ENCODE measurements at places on chromosomes 11 and 22. TPM values are rescaled to one million over a fixed set of nuclear protein-coding genes. Genes with fewer than 3 reads are reported as not detected.

GRCh38 chr11:10694486-10695239 lies 1.1 kb upstream of the IRAG1 start:
- H3K36me3 ChIP-seq, result peaks cover 2% of the 10 kb centered on the region
- no peaks in the 10 kb centered on the region for H3K4me1 ChIP-seq
- no peak overlapping the region for H3K27ac ChIP-seq
- DNase-seq, result no peak
- no peak overlapping the region for H3K4me3 ChIP-seq

- no peaks in the 10 kb centered on the region for H3K27me3 ChIP-seq
- no peak for DNase-seq
- no peaks in the 10 kb centered on the region for H3K4me1 ChIP-seq
- no peak overlapping the region for H3K27ac ChIP-seq
- H3K4me3 ChIP-seq, result no peak overlapping the region
- no peaks in the 10 kb centered on the region for H3K36me3 ChIP-seq
Observed at GRCh38 chr22:35601743-35602615, 15.2 kb downstream of the MB start.

- H3K4me1 ChIP-seq, result no peaks in the 10 kb centered on the region
- H3K4me3 ChIP-seq, result no peak overlapping the region
- H3K27ac ChIP-seq, result no peak overlapping the region
- no peak for DNase-seq
Observed at GRCh38 chr11:19690885-19691284, 21.8 kb upstream of the NAV2 start.

- no peaks in the 10 kb centered on the region for H3K4me1 ChIP-seq
- no peak overlapping the region for H3K4me3 ChIP-seq
- DNase-seq, result no peak
- H3K36me3 ChIP-seq, result no peaks in the 10 kb centered on the region
Observed at GRCh38 chr11:111469200-111469599, 43.0 kb downstream of the BTG4 start.

GRCh38 chr11:12686246-12687060 lies 12.2 kb downstream of the TEAD1 start:
- H3K27me3 ChIP-seq, result no peaks in the 10 kb centered on the region
- DNase-seq, result no peak
- H3K36me3 ChIP-seq, result no peaks in the 10 kb centered on the region
- no peak overlapping the region for H3K4me3 ChIP-seq
- H3K4me1 ChIP-seq, result peaks cover 81% of the 10 kb centered on the region

DNA sequence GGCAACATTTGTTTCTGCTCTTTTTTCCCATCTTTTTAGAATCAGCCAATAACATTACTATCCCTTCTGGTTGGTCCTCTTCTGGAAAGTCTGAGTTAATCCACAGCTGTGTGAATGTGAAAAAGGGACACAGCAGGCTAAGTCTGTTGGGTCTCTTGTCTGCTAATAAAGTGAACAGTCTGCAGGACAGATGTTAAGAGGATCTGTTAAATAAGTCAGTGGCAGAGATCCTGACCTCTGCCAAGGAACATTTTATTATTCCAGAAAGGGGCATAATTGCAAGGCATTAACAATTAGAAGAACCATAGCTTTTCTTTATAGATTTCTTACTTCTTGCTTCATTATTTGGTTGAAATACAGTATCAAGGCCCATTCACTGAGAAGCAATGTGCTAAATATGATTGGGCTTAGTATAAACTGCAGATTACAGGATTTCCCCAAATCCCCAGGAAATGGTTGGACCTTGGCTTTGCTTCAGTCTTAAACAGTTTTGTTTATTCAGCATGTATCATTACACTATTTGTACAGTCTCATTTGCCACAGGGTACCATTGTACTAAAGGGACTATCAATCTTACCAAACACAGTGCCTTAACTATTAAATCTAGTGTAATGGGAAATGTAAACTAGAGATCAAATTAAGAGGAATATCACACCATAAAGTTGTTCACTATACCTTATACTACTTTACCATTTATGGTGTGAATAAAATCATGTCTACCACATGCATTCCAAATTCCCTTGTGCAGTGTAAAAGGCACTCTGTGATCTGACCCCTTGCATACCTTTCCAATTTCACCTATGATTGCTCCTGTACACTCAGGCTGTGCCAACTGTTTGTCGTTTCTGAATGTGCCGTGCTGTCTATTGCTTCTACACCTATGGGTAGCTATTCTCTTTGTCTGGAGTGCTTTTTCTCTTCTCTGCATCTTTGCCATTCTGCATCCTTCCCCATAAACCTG lies 274.0 kb downstream of the SOX6 start:
- H3K4me3 ChIP-seq, result no peak overlapping the region
- H3K4me1 ChIP-seq, result peaks cover 18% of the 10 kb centered on the region
- DNase-seq, result no peak
- peaks cover 4% of the 10 kb centered on the region for H3K27me3 ChIP-seq
- peaks cover 6% of the 10 kb centered on the region for H3K36me3 ChIP-seq
- H3K27ac ChIP-seq, result no peak overlapping the region

GRCh38 chr11:91527380-91528030 lies 697.1 kb upstream of the FAT3 start:
- H3K4me3 ChIP-seq, result no peak overlapping the region
- H3K27ac ChIP-seq, result no peak overlapping the region
- DNase-seq, result no peak
- peaks cover 2% of the 10 kb centered on the region for H3K36me3 ChIP-seq
- H3K27me3 ChIP-seq, result no peaks in the 10 kb centered on the region

DNA sequence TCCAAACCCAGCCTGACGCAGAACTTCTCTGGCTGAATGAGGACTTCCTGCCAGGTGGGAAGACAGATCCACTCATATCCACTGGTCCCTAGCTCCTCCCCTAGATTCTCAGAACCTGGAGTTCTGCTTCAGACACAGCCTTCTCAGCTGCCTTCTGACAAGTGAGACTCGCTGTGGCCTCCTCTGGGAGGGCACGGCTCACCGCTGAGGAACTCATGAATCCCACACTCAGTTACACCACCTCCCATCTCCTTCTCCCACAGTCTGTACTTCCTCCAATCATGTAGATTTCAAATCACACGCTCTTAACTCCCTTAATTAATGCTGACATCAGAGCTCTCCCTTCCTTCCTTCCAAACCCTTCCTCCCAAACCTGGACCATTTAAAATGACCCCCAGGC lies 86.4 kb upstream of the TMEM45B start:
- H3K4me3 ChIP-seq, result no peak overlapping the region
- no peak for DNase-seq
- peaks cover 4% of the 10 kb centered on the region for H3K4me1 ChIP-seq
- H3K27ac ChIP-seq, result no peak overlapping the region
- H3K36me3 ChIP-seq, result no peaks in the 10 kb centered on the region

GRCh38 chr11:70400643-70401042 lies 2.3 kb downstream of the CTTN start:
- H3K4me1 ChIP-seq, result peaks cover 15% of the 10 kb centered on the region
- no peaks in the 10 kb centered on the region for H3K27me3 ChIP-seq
- no peak overlapping the region for H3K27ac ChIP-seq
- H3K36me3 ChIP-seq, result peaks cover 3% of the 10 kb centered on the region

DNA sequence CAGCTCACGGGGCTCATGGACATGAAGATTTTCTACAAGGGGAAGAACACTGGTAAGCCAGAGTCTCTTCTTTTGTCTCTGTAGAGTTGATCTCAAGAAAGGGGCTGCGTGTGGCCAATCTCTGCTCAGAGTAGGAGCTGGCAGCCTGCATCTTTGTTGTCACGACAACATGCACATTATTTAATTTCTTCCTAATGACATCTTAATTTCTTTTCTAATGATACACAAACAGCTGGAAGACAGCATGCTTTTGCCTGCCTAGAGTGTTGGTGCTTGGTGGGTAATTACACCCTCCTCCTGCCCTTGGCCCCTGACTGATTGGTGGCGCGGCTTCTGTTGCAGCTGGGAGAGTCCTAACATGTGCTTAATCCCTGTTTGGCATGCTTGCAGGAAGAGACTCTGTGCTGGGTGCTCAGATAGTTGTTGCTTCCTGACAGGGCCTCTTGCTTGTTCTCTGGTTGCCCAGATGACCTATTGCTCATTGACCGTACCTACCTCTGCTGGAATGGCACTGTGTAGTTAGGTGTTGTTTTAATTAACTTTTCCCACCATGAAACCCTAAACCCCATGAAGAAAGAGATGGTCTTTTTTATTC lies 106.9 kb upstream of the SORL1-AS1 start:
- H3K27ac ChIP-seq, result no peak overlapping the region
- peaks cover 19% of the 10 kb centered on the region for H3K4me1 ChIP-seq
- no peak for DNase-seq
- H3K27me3 ChIP-seq, result peaks cover 4% of the 10 kb centered on the region

DNA sequence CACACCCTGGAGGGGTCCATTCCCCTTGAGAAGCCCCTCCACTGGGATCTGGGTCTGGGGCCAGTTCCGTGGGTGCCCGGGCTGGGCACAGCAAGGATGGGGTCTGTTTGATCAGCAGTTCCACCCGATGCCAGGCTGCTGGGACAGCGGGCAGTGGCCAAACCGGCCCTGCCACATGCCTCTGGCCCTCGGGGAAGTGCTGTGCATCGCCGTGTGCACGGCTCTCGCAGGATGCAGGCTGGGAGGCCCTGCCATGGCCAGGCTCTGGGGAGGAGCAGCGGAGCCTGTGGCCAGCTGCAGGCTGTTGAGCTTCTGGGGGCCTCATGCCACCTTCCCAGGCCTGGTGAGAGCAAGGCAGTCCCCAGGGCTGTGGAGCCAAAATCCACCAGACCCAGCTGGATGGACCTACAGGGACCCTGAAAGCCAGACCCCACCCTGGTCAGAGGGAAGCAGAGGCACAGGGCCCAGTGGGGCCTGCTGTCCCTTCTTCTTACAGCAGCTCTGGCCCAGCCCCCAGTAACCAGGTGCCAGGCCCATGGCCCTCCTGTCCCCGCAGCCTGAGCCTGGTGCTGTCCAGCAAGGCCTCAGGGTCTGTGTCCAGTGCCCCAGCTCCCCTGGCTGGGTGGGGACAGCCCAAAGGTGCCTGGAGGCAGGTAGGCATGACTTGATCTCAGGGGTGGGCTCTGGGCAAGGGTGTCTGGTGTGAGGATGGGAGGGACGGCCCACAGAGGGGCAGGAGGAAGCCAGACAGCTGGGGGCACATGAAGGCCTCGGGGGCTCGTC lies 57.3 kb downstream of the WNT7B start:
- DNase-seq, result no peak
- H3K4me3 ChIP-seq, result no peak overlapping the region
- H3K27me3 ChIP-seq, result peaks cover 11% of the 10 kb centered on the region
- H3K36me3 ChIP-seq, result no peaks in the 10 kb centered on the region
- H3K27ac ChIP-seq, result no peak overlapping the region
- H3K4me1 ChIP-seq, result peaks cover 11% of the 10 kb centered on the region

DNA sequence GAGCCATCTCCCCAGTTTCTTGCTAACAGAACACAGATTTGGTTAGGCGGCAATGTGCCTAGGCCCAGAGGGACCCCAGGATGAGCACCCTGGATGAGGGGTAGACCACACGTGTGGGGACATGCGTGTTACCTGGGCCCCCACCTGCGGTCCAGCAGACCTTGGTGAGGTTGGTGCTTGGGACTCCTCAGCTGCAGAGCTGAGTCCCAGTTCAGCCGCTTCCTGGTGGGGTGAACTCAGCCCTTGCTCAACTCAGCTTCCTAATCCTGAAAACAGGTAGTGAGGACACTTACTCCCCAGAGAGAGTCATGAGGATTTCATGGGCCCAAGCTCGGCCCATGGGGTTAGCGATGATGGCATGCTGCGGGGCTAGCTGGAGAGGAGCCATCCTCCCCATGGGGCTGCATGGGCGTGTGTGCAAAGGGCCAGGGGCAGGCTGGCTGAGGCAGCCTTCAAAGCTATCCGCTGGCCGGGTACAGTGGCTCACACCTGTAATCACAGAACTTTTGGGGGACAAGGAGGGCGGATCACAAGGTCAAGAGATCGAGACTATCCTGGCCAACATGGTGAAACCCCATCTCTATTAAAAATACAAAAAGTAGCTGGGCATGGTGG lies 46.9 kb upstream of the SHISAL1 start:
- no peak overlapping the region for H3K27ac ChIP-seq
- H3K27me3 ChIP-seq, result peaks cover 14% of the 10 kb centered on the region
- no peak for DNase-seq

GRCh38 chr11:105574974-105575373 lies 34.9 kb upstream of the GRIA4 start:
- H3K4me1 ChIP-seq, result peaks cover 2% of the 10 kb centered on the region
- no peaks in the 10 kb centered on the region for H3K36me3 ChIP-seq
- no peaks in the 10 kb centered on the region for H3K27me3 ChIP-seq
- no peak overlapping the region for H3K4me3 ChIP-seq
- H3K27ac ChIP-seq, result no peak overlapping the region

DNA sequence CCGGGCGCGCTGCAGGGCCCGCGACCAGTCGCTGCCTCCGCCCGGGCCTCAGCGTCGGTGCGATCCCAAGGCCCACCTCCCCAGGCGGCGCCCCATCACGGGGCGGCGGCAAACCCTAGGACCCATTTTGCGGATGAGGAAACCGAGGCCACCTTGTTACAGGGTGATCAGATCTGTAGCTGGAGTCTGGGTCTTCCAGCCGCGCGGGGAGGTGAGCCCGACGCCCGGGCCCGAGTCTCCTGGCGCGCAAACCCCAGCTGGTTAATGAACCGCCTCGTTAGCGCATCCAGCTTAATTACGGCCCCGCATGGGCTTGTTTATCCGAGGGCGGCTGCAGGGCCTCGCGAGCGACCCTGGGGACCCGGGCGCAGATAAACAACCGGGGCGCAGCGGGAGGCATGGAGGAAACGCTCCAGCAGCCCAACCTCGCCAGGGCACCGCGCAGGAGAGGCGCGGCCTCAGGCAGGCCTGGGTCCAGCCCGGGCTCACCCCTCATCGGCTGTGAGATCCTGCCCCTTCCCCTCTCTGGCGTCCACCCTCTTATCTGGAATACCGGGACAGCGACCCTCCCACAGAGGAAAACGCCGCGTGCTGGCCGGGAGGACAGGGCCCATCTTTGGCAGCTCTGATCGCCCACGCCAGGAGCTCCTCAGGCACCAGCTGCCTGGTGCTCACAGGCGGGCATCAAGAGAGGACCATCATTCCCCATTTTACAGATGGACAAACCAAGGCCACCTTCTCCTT lies 14.7 kb downstream of the OTUB1 start:
- peaks cover 36% of the 10 kb centered on the region for H3K27me3 ChIP-seq
- no peak overlapping the region for H3K4me3 ChIP-seq
- H3K4me1 ChIP-seq, result peaks cover 1% of the 10 kb centered on the region
- H3K36me3 ChIP-seq, result peaks cover 17% of the 10 kb centered on the region

GRCh38 chr11:97979741-97980140 lies 1041.0 kb upstream of the CNTN5 start:
- H3K27ac ChIP-seq, result no peak overlapping the region
- H3K27me3 ChIP-seq, result no peaks in the 10 kb centered on the region
- DNase-seq, result no peak
- H3K4me3 ChIP-seq, result no peak overlapping the region
- no peaks in the 10 kb centered on the region for H3K4me1 ChIP-seq

The TRPM5 gene
- total RNA-seq, result 0.84 TPM

The TTC36 gene
- total RNA-seq, result 2.2 TPM

The TUBGCP6 gene
- total RNA-seq, result 62.0 TPM

The MLC1 gene
- not detected for total RNA-seq

The ALDH3B2 gene
- total RNA-seq, result 0.67 TPM

The KCNQ1 gene
- 3.1 TPM for total RNA-seq

The FAM83F gene
- total RNA-seq, result 21.3 TPM

The OR5M3 gene
- not detected for total RNA-seq

The RBMXL2 gene
- not detected for total RNA-seq

The CHRNA10 gene
- 2.8 TPM for total RNA-seq

The DDTL gene
- total RNA-seq, result not detected

The RAB36 gene
- 10.3 TPM for total RNA-seq

The CAPN5 gene
- total RNA-seq, result 9.5 TPM

The OR6A2 gene
- 0.24 TPM for total RNA-seq
